ENCODE measurements at places on chromosomes 2 and 18. TPM values are rescaled to one million over a fixed set of nuclear protein-coding genes. Genes with fewer than 3 reads are reported as not detected.

- H3K27me3 ChIP-seq: no peaks in the 10 kb centered on the region
- no peak overlapping the region for H3K4me3 ChIP-seq
- H3K4me1 ChIP-seq: no peaks in the 10 kb centered on the region
- no peak overlapping the region for H3K27ac ChIP-seq
These were observed 20.9 kb downstream of the NAPG start for GRCh38 chr18:10546557-10547300.

DNA sequence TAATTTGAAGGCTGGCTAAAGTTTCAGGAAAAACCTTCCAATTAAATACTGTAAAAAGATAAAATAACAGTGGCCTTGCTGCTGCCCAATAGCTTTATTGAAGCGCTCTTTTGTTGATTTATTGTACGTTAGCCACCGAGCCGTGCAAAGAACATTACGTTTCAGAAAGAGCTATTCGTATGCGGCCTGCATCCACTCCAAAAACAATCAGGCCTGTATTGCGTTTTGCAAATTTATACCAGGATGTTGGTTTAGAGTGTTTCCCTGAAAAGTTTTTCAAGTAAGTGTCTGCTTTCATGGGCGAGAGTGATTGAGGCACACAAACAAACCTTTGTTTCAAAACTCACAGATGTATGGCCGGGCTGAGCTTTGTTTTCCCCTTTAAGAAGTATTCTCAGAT lies 257.2 kb upstream of the SALL3 start:
- DNase-seq: no peak
- H3K27ac ChIP-seq: no peak overlapping the region
- H3K4me1 ChIP-seq: no peaks in the 10 kb centered on the region

LOXHD1 gene
- 1.4 TPM for total RNA-seq

- H3K4me3 ChIP-seq: no peak overlapping the region
- no peaks in the 10 kb centered on the region for H3K27me3 ChIP-seq
- no peak overlapping the region for H3K27ac ChIP-seq
- DNase-seq: no peak
- no peaks in the 10 kb centered on the region for H3K36me3 ChIP-seq
- H3K4me1 ChIP-seq: no peaks in the 10 kb centered on the region
These were observed 1453.9 kb upstream of the NXPH2 start for GRCh38 chr2:140234116-140234515.

GRCh38 chr2:74850496-74851190 lies 16.7 kb downstream of the HK2 start:
- H3K4me3 ChIP-seq: no peak overlapping the region
- H3K4me1 ChIP-seq: peaks cover 7% of the 10 kb centered on the region
- DNase-seq: no peak
- no peaks in the 10 kb centered on the region for H3K36me3 ChIP-seq
- H3K27me3 ChIP-seq: no peaks in the 10 kb centered on the region

ERBB4 gene
- total RNA-seq: 32.8 TPM

GRCh38 chr2:217993817-217994463 lies 8.9 kb downstream of the TNS1 start:
- no peaks in the 10 kb centered on the region for H3K4me1 ChIP-seq
- H3K27ac ChIP-seq: no peak overlapping the region
- no peaks in the 10 kb centered on the region for H3K27me3 ChIP-seq
- no peaks in the 10 kb centered on the region for H3K36me3 ChIP-seq

SERPINB11 gene
- 10.3 TPM for total RNA-seq

DNA sequence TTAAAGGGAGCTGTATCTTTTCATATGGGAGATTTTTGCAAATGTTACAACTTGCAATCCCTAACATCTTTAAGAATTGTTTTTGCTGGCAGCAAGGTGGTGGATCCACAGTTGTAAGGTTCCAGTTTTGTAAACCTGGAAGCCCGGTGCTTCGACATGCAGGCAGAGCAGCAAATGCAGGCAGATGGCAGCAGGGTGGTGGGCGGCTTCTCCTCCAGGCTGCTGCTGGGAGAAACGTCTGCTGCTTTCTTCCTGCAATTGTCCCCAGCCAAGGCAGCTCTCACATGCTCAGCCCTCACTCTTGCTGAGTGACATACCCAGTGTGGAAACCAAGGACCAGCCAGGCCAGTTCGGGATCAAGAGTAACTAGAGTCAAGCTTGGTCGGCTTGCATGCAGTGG lies 166.0 kb downstream of the SEPTIN10 start:
- H3K36me3 ChIP-seq: no peaks in the 10 kb centered on the region
- no peaks in the 10 kb centered on the region for H3K27me3 ChIP-seq
- no peak overlapping the region for H3K27ac ChIP-seq
- H3K4me3 ChIP-seq: no peak overlapping the region

DNA sequence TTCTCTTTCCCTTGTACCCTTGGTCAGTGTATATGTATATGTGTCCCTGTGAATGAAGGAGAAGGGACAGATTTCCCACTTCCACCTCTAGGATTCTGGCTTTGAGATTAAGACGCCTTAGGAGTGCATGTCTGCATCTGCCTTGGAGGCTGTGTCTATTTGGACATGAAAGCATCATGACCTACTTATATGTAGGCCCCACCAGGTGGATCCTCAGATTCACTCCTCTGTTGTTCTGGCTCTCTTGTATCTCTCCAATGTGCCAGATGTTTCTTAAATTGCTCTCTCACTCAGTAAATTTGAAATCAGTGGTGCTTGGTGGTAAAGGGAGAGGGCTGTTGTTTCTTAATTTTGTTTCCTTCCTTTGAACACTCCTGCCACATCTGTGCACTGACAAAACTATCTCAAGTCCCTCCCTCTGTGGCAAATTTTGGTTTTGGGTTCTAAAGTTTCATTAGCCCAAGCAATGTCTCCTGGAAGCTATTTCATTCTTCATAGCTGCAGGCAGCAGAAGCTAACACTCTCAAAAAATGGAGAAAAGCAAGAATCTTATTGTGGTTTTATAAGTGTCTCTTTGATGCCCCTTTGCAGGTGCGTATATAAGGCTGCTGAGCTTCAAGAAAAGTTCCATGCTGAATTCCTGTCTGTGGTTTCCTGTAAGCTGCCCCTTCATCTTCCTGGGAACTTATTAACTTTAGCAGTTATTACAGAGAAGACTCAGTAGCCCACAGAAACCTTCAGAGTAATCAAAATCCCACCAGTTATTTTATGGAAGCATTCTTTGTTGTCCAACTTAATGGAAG lies 179.7 kb upstream of the SETBP1 start:
- H3K4me1 ChIP-seq: no peaks in the 10 kb centered on the region
- no peaks in the 10 kb centered on the region for H3K36me3 ChIP-seq
- no peaks in the 10 kb centered on the region for H3K27me3 ChIP-seq
- no peak for DNase-seq

- no peaks in the 10 kb centered on the region for H3K27me3 ChIP-seq
- no peaks in the 10 kb centered on the region for H3K4me1 ChIP-seq
- no peak overlapping the region for H3K27ac ChIP-seq
- H3K4me3 ChIP-seq: no peak overlapping the region
- DNase-seq: no peak
These were observed 43.5 kb upstream of the LAPTM4A start for GRCh38 chr2:20094955-20095354.
